ENCODE measurements at places on chromosomes 16 and 17.

DNA sequence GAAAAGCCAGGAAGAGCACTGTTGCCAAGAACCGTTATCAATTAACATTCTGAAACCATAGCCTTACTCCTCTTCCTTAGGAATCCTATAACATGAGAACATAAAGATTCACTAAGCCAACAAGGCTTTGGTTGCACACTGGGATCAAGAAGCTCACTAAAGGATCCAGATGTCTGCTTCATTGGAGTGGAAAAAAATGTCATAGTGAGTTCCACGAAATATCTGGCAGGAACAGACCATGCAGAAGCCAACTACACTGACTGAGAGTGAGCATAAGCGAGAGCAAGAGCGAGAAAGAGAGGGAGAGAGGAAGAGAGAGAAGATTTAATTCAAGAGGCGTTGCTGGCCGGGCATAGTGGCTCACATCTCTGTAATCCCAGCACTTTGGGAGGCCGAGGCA lies 13.4 kb upstream of the MEIOC start:
- no peak for DNase-seq

DNA sequence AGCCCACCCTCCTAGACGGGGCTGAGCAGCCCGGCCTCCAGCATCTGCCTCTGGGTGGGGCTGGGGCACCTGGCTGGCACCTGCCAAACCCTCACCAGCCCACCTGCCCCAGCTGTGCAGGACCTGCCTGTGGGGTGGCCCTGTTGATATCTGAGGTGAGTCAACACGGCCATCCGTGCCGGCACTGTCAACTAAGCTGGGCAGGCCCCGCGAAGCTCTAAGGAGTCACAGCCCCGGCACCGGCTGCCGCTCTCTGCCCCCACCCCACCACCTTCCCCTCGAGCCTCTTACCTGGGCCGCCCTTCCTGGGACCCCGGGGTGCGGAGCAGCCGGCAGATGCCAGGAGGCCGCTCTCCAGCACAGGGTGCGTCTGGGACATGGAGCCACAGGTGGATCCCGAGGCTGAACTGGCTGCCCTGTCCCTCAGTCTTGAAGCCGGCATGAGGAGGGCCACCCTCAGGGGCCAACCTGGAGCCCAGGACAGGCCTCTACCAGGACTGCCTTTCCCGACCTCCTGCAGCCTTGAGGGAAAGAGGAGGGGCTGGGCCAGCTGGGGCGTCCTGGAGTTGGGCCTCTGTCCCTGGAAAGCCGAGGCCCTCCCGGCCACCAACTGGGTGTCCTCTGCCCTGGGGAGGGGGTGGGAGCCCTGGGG lies 515 bp downstream of the CBFA2T3 start:
- DNase-seq: no peak

GRCh38 chr16:11963706-11964105 lies 1.3 kb upstream of the TNFRSF17 start:
- DNase-seq: no peak

- DNase-seq: no peak
These were observed 13.4 kb downstream of the CMC2 start for GRCh38 chr16:80993307-80993706.

GRCh38 chr16:683396-684070 lies 601 bp downstream of the JMJD8 start:
- DNase-seq: no peak

- no peak for DNase-seq
These were observed 32.5 kb upstream of the CES5A start for GRCh38 chr16:55907661-55908060.

DNA sequence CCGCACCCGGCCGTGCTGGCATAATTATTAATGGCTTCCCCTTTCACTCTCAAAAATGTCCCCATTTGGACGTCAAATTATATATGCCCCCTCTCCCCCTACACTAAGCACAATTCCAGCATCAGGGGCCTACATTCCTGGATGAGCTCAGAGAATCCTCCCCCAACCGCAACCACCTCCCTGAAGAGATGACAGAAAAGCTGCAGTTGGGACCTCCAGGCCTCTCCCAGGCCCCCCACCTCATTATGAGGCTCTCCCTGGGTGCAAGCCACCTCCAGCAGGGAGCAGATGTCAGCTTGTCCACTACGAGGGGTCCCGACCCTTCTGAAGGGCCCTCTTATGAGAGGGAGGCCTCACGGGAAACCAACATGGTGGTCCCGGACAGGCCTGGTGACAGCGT lies 18.5 kb upstream of the NCBP3 start:
- DNase-seq: no peak

- no peak for DNase-seq
These were observed 520.8 kb downstream of the HAPSTR1 start for GRCh38 chr16:9612267-9612666.

- DNase-seq: no peak
These were observed 44.8 kb upstream of the GNG13 start for GRCh38 chr16:845351-845745.

- no peak for DNase-seq
These were observed 440.4 kb upstream of the SALL1 start for GRCh38 chr16:51591480-51591879.

- DNase-seq: no peak
These were observed 8.9 kb downstream of the HID1 start for GRCh38 chr17:74963656-74964055.

DNA sequence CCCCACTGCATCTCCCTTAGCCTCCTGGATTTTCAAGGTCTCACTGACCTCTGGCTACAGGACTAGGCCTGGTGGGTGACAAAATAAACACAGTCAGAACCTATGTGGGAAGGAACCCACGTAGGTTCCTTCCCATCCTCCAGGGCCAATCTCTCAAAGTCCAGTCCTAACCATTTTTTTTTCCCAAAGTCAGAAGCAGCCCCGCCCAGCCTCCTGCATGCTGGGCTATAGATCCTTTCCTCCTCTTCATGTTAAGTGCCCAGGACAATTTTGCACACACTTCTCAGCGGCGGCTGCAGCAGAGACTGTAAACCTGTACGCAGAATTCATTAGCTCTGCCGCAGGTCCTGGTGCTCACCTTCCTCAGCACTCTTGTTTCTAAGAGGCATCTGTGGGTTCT lies 285.8 kb downstream of the NPIPA8 start:
- DNase-seq: no peak

DNA sequence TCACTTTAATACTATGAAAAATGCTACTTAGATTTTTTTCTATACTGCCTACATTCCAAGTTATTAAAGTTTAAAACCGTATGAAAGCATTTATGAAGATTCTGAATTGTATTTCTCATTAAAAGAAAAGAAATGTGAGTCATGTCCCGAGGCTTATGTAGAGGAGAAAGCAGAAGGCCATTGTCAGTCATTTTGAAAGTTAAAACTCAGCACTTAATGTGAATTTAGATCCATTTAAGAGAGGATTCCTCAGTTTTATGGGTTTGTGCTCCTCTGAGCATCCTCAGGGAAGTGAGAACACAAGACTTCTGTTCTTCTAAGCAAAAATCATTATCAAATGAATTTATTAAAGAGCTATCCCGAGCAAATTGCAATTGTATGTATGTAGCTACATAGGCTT lies 11.8 kb downstream of the C17orf75 start:
- no peak for DNase-seq

GRCh38 chr16:30369091-30369937 lies 980 bp downstream of the TBC1D10B start:
- DNase-seq: no peak

GRCh38 chr16:87143661-87144121 lies 173.5 kb downstream of the C16orf95 start:
- DNase-seq: no peak

GRCh38 chr16:10037751-10038150 lies 144.5 kb downstream of the GRIN2A start:
- no peak for DNase-seq

DNA sequence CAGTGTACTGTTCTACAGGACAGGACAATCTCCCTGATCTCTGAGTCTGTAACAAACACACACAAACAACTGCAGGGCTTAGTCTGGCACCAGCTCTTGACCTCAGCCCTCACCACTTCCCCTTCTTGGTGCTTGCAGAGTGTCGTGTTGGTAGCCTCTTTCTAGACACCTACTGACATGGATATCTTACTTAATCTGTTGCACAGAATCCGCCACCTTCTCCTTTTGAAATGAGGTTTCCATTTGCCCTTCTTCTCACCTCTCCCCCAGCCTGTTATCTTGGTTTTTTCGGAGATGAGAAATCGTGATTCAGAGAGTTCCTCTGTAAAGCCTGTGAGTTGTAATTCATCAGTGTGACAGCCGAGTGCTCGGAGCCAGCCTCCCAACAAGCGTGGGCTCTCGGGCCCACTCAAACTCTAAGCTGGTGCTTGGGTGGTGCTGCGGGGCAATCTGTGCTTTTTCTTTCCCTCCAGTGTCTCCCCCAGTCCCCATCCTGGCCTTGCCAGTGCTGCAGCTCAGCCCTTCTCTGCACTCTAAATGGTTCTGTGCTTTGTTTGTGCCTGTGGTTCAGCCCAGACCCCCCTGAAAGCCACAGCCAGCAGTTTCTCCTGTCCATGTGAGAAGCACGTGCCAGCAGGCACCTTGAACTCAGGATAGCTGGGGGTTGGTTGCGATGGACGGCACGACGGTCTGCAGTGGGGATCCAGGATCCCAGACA lies 28.1 kb downstream of the KIAA0513 start:
- DNase-seq: peak; percentile 53

DNA sequence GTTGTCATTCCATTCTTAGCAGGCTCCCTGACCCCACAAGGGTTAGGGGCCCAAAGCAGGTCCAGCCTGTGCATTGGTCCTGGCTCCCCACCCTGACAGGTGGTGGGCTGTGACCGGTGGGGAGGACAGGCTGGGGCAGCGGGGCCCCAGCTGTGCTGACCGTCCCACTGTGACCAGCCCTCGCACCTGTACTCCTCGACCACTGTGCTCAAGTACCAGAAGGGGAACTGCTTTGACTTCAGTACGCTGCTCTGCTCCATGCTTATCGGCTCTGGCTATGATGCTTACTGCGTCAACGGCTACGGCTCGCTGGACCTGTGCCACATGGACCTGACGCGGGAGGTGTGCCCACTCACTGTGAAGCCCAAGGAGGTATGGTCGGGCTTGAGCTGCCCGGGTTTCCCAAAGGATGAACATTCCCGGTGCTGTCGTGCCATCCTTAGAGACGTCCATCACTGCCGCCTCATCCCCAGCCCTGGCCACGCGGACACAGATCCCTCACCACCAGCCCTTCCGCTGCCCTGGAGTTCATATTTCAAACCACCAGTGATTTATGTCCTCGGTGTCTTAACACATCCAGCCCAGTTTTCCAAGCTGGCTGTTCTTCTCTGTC lies 7.3 kb downstream of the DRC7 start:
- DNase-seq: no peak

DNA sequence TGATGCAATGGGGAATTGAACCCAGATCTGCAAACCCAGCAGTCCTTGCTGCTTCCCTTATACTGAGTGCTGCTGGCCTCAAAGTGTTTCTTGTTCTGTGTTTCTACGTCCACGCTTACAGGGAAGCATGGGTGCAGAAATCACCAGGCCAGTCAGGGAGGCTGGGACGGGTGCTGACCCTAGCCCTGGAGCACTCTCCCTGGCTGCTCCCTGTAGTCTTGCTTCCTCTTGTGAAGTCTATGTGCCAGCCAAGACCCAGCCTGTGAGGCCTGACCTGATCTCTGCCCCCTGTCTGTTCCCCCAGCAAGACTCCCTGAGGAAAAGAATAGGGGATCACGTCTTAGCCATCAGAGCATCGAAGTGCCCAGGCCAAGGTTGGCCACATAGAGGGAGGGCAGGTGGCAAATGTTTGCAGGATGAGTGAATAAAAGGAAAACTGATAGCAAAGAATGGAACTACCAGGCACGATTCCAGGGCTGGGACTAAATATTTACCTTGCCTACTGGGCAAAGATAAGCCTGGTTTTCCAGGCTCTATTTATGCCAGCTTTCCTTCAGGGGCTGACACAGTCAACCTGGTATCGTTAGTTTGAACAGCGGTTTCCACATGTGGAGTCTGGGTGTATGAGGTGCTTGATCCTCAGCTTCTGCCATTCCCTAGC lies 41.2 kb upstream of the RHOT1 start:
- DNase-seq: no peak

DNA sequence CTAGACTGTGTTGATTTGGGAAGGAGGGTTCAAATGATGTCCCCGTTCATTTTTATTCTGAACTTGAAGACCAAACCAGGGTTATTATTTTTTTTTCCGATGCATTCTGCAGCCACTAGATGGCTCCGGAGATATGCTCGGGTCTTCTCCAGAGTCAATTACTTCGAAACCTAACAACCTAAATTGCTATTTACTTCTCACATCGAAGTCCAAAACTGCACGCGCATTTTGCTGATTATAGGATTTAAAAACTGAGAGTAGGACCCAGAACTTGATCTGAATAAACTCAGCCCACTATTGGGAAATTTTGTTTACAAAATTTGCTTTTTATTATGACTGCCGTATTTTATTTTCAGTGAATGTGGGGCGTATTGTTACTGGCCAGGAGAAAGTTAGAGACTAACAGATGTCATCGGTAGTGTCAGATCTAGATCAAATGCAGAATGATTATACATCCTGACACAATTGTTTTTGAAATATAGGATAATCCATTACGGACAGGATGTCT lies 263.8 kb downstream of the HS3ST3A1 start:
- no peak for DNase-seq

- DNase-seq: no peak
These were observed 17.7 kb downstream of the EFCAB5 start for GRCh38 chr17:29958947-29959657.

DNA sequence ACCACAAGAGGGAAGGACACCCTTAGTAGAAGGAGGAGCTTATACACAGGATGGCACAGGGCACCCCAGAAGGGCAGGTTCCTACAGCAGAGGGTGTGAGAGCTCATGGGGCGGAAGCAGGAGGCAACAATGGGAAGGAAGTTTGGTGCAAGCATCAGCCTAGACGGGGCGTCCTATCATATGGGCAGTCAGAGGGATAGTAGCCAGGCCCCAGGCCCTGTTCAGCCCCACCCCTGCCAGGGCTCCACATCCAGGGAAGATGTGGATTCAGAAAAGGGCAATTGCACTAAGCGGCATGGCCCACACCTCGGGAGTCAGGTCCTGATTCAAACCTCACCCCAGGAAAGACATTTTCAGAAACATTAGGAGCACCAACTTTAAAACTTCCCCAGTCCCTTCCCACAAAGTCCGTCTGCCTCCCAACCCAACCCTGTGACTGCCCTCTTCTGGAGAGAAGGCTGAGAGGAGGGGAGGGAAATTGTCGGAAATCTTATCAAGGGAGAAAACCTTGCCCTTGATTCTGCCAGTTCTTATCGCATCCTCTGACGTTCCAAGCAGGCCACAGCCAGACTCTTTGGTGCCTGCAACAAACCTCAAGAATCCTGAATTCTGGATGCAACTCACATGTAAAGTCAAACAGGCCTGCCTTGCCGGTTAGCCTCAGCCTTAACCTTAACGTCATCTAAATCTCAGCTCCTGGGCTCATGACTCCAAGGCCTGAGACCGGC lies 198.8 kb upstream of the CDH5 start:
- DNase-seq: no peak

GRCh38 chr17:82399041-82399441 lies 19.1 kb upstream of the HEXD start:
- DNase-seq: no peak

DNA sequence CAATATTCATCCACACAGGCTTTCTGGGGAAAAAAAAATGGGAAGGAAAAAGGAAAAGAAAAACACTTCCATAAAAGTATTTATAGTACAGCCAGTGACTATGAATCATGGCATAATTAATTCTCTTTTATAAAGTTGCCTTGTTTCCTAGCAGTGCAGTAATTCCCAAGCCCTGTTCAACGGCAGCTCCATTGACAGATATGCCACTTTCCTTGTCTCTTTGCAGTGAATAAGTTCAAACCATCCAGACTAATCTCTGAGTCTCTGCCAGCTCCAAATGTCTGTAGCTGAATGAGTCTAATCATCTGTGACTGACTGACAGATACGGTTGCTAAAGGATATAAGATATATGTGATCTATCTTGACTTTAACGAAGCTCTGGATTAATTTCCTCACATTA lies 52.9 kb upstream of the KCNJ16 start:
- no peak for DNase-seq

Measured in stimulated activated CD8-positive, alpha-beta memory T cell treated with anti-CD3 and anti-CD28 coated beads, Interleukin-12 subunit alpha, Interleukin-12 subunit beta, amount 100 ng/mL, for 1 hour (primary cell).